NCI-H2081 (cell line): ENCODE measurements at places on chromosomes 6 and 20.
A peak's percentile ranks its signal among the peaks of the same experiment; 100 is the strongest.

- DNase-seq: peak; percentile 14
Observed at GRCh38 chr6:168451805-168452517, 11.0 kb downstream of the SMOC2 start.

DNA sequence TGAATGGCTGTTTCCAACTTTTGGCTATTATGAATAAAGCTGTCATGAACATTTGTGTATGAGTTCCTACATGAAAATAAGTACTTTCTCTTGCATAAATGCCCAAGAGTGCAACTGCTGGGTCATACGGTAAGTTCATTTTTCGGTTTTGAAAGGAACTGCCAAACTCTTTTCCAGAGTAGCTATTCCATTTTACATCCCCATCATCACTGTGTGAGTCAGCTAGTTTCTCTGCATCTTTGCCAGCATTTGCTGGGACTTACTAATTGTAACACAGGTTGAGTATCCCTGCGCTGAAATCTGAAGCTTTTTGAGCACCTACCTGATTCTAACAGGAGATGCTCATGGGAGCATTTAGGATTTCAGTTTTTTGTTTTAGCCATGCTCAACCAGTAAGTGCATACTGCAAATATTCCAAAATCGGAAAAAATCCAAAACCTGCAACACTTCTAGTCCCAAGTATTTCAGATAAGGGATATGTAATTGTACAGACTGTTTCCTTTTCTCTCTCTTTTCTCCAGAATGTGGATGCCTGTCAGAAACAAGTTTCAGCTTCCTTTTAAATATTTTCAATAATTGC lies 118.4 kb downstream of the DTNBP1 start:
- no peak for DNase-seq

- peak; percentile 18 for DNase-seq
Observed at GRCh38 chr20:16476032-16476431, 97.2 kb downstream of the KIF16B start.

GRCh38 chr6:133587546-133588160 lies 301.3 kb upstream of the TCF21 start:
- DNase-seq: no peak
